Thoracic aorta (tissue), 2 donors: ENCODE measurements at places on chromosomes 16 and 17.

DNA sequence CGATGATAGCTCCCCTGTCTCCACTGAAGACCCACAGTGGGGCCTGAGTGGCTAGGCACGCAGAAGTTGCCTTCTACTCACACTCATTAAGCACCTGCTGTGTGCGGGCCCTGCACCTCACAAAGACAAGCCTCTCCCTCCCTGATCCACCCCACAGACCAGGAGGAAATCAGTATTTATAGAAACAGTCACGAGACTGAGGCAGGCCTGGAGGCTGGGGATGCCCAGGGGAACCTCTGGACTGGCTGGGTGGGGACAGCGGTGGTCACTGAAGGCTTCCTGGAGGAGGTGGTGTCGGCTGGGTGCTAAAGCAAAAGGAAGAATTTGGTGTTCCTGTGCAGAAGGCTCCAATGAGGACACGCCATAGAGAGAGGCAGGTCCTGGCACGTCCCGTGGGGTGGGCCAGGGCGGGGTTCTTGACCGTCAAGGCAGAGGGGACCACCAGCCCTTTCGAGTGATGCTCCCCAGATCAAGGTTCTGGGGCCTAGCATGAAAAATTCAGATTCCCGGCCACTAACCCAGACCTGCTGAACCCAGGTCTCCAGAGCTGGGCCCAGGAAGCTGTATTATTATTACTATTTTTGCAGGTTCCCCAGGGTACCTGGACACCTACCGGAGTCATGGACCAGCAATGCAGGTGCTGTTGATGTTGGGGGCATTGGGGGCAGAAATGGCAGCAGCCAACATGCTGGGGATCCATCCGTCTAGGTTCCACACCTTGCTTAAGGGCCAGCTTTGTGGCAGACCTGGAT lies 23.0 kb downstream of the PPL start:
- DNase-seq: no peak

DNA sequence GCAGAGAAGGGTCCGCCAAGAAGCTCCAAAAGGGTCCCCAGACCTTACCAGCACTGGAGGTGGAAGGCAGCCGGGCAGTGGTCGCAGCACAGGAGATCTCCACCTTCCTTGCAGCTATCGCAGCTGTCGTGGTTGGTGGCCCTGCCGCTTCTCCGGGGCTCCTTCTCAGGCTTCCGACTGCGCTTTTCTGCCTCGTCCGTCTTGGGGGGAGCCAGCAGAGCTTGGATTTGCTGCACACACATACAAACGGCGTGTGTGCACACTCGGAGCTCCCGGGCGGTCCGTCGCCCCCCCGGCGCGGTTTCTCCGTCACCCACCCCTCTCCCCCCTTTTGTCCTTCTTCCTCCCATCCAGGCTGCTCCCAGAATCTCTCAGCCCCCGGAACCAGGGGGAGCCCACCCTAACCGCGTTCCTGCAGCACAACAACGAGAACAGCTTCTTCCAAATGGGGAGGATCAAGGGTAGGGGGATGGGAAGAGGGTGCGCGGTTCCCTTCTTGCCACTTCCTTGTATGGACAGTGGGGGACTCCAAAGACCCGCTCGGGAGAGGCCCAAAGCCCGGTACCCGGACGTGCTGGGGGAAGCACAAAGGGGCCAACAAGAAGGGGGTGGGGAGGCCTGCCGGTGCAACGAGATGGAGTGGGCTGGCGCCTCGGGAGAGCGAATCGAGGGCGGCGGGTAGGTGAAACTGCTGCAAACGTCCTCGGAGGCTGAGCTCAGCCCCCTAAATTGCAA lies 1.1 kb downstream of the PHF12 start:
- DNase-seq: no peak

DNA sequence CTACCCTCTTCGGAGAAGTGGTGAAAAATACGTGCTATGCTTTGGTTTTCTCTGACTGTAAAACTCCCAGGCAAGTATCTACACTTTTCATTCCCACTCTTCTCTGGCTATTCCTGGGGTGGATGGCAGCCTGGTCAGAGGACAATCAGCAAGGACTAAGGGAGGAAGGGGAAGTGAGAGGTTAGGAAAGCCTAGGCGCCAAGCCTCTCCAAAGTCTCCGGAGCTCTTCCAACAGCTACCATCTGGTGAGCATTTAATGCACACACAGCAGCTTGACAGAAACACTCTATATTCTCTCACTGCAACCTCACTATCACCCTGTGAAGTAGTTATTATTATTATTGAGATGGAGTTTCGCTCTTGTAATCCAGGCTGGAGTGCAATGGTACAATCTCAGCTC lies 65.1 kb downstream of the WSCD1 start:
- DNase-seq: no peak

DNA sequence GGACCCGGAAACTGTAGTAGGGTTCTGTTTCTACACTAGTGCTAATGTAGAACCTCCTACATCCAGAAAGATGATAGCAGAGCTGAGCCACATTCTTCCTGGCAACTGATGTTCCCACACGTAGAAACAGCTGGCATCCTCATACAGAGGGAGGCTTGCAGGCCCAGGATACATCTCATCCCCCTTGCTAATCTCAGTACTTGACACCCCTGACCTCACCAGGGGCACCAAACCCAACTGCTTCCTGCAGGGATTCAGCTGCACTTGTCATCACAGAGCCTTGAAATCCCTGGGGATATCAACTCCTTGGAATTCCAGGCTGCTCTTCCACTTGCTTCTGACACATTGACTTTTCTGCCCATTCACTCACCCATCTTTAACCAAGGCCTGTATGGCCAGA lies 75.2 kb upstream of the HSBP1 start:
- no peak for DNase-seq

DNA sequence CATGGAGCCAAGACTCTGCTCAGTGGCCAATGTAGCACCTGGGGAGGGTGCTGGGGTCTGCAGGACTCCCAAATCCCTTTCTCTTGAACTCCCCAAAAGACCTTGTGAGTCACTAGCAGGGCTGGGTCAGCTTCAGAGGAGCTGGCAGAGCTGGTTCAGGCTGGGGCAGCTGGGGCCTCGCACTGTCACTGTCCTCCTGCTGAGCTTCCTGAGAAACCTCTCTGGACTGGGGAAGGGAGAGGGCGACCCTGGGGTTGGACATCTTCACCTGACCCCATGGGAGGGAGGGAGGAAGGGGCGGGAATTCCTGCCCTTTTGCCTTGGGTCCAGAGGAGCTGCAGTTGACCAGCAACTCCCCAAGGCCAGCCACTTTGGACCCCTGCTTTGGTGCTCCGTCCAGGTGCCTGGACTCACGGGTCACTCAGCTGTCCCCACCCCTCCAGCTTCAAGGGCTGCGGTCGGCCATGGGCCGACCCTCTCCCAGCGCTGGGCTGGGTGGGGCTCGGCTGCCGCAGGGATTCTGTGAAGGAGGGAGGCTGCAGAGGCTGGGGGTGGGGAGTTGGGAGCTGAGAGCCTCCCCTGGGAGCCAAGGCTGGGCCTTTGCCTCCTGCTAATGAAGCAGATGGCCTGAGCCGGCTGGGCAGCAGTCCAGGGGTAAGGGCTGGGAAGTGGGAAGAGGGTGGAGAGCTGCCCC lies 9.2 kb downstream of the FMNL1 start:
- no peak for DNase-seq

- DNase-seq: no peak
Observed at GRCh38 chr16:56608876-56609462, 585 bp downstream of the MT2A start.

DNA sequence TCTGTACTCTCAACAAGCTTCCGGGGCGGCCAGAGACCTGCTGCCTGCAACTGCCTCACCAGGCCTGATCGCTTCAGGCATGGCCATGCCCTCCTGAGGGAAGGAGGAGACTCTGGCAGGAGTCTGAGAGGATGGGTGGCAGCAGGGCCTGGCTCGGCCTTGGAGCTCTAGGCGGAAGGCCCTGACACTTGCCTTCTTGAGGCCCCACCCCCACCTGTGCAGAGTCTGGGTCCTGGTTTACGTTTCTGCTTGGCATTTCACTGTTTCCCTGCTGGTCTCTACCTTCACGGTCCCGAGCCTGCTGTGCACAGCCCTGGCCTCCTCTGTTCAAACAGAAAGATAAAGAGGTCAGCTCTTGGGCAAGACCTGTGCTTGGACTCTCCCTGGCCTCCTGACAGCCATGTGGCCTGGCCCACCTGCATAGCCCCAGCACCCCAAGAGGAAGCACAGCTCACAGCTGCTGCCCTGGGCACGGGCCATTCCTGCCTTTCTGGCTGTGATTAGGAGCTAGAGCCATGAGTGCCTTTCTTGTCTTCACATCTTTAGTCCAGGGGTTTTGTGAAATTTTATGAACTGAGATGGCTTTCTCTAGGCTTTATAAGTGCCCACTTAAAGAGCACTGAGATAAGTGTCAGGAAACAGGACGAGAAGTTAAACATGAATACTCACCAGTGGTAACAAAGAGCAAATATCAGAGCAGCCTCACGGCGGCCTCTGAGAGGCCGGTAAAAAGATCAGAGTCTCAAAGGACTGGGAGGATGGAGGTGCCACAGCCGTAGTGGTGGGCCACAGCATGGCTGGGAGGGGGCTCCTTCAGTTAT lies 25.6 kb upstream of the MTSS2 start:
- DNase-seq: no peak

GRCh38 chr16:20202747-20203146 lies 124.6 kb downstream of the GP2 start:
- DNase-seq: no peak

GRCh38 chr17:13750816-13751793 lies 149.4 kb upstream of the HS3ST3A1 start:
- no peak for DNase-seq

DNA sequence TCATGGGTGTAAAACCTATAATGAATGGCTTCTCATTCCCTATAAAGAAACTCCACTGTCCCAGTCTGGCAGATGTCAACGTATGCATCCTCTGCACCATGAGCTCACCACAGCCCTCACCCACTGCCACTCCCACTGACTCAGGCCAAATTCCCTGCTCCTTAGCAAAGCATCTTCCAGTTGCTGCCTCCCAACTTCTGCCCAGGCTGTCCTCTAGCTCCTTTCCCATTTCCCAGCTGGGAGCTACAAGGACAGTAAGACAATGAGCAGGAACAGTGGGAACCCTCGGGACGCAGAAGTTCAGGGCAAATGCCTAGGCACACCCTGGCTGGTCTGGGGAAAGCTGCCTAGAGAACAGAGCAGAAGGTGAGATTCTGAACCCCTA lies 9.1 kb upstream of the THAP11 start:
- no peak for DNase-seq

DNA sequence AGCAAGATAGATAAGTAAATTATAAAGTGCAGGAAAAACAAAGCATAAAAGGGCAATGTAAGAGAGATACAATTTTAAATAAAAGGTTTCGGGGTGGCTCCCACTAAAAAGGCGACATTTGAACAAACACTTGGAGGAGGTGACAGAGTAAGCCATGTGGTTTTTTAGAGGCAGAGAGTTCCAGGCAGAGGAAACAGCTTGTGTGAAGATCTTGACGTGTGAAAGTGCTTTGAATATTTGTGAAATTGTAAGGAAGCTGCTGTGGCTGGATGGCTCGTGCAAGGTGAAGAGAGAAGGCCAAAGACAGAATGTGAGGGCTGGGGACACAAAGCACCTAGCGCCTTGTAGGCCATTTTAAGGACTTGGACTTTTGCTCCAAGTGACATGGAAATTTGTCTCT lies 28.6 kb upstream of the HYDIN start:
- DNase-seq: no peak

GRCh38 chr17:8922928-8923327 lies 42.6 kb downstream of the PIK3R5 start:
- DNase-seq: no peak

- DNase-seq: no peak
Observed at GRCh38 chr16:66324815-66325515, 41.5 kb upstream of the CDH5 start.

DNA sequence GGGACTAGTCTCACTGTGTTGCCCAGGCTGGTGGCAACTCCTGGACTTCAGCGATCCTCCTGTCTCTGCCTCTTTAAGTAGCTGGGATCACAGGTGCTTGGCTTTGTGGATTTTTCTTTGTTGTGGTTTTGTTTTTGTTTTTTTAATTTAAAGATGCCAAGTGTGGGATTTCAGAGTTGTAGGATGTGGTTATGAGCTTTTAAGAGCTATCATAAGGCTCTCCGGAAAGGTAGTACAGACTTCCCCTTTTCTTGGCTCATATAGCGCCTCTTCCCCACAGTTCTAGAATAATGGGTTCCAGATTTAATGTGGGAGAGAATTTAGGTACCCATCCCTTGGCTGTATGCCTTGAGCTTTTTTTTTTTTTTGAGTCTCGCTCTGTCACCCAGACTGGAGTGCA lies 17.1 kb downstream of the AKAP1 start:
- DNase-seq: no peak

DNA sequence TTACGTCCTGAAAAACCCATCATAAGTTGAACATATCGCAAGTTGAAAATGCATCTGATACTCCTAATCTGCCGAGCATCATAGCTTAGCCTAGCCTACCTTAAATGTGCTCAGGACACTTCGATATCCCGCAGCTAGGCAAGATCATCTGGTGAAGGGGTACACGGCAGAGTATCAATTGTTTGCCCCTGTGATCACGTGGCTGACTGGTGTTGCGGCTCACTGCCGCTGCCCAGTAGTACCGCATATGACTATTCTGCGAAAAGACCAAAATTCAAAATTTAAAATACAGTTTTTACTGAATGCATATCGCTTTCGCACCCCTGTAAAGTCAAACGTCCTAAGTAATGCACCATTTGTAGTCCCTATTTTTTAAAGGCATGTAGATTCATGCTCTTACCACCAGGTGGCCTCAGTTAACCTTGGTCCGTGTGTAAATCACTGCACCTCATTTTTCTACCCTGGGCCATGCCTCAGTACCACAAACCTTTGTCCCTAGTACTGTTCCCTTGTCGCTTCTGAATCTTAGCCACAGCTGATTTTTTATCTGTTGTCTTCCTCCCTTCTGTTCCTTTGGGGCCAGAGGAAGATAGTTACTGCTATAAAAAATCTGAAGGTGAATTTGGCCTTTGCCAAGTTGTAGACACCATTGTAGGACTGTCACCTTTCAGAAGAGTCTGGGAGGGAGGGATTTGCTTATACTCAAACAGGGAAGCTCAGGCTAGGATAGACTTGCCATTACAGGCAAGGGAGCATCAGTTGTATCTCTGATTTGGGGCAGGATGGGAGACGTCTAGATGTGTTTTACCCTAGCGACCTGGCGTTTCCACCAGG lies 34.4 kb downstream of the WWP2 start:
- no peak for DNase-seq

DNA sequence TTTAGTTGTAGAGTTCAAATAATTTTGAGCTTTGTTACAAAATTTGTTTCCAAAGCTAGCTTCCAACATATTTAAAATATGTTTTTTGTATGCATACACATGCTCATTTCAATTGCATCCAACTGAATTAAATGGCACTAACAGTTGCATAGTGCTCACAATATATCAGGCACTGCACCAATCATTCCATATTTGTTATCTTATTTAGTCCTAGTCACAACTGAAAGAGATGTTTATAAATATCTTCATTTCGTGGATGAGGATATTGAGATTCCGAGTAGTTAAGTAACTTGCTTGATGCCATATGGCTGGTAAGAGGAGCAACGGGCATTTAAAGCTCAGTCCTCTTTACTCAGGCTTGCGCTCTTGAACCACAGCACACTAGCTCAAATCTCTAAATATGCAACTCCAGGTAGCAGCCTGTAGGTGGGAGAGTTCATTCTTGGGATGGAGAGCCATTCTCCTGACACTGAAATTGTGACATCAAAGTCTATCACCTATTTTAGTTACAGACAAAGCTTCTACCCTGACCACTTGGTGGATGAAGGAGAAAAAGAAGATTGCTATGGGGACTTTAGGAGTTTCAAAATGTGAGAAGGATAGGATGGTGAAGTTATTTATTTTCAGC lies 118.0 kb upstream of the CA10 start:
- no peak for DNase-seq

GRCh38 chr17:77466140-77466539 lies 325.4 kb downstream of the SEC14L1 start:
- no peak for DNase-seq
